Effector memory CD4-positive, alpha-beta T cell (primary cell): ENCODE measurements at places on chromosomes 2 and 18.

GRCh38 chr18:63603772-63604171 lies 16.6 kb downstream of the SERPINB13 start:
- DNase-seq: no peak

DNA sequence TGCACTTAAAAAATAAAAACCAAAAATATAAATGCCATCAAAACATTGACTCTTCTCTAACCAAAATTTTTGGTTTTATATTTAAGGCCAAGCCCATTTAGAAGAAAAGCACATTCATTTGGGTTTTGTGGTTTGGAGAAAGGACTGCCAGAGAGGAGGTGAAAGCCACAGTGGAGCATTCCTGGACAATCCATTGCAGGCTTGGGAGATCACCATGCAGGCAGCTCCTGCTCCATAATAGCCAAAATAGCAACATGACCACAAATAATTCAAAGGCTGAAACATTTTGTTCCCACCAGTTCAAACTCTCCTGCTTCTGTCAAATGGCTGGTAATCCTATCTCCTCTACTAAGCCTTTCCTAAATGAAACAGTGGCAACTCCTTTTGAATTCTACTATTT lies 73.5 kb downstream of the GALNT3 start:
- no peak for DNase-seq

DNA sequence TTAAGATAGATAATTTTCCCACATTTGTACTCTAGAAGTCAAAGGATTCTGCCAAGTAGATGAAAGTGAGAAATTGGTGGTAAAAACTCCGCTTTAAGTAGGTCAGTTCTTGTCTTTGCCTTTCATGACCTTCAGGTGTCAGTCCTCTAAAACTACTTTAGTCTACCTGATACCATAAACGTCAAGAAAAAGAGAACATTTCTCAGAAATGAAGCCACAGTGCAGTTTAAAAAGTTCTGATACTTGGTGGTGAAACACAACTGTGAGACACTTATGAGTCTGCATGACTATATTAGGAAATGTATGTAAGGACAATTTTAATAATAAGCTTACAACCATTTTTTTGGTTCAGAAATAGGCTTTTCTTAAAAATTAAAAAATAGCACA lies 583.3 kb downstream of the SATB2 start:
- DNase-seq: no peak

- DNase-seq: no peak
These were observed 269.8 kb downstream of the TNS1 start for GRCh38 chr2:217732992-217733391.

GRCh38 chr2:169759987-169760386 lies 26.4 kb downstream of the KLHL23 start:
- no peak for DNase-seq

DNA sequence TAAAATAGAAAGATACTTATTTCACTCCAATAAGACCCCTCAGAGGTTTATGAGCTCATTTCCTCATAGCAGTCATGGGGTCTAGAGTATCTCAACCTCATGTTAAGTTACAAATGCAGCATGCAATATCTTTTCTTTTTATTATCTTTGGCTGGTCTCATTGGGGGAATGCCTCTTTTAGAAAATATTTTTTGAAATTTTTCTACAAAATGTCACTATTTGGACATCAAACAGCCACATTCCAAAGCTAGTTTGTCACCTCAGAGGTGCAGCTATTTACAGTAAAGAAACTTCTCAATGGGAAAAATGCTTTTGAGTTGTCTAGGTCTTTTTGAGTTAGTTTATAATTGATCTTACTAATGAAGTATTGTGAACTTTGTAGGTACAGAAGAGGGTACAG lies 370.7 kb upstream of the LRATD1 start:
- no peak for DNase-seq
